ENCODE measurements at places on chromosomes 5 and 9. TPM values are rescaled to one million over a fixed set of nuclear protein-coding genes. Genes with fewer than 3 reads are reported as not detected.

Gene TBCA
- total RNA-seq: 138 TPM

Gene SLC4A9
- 0.25 TPM for total RNA-seq

DNA sequence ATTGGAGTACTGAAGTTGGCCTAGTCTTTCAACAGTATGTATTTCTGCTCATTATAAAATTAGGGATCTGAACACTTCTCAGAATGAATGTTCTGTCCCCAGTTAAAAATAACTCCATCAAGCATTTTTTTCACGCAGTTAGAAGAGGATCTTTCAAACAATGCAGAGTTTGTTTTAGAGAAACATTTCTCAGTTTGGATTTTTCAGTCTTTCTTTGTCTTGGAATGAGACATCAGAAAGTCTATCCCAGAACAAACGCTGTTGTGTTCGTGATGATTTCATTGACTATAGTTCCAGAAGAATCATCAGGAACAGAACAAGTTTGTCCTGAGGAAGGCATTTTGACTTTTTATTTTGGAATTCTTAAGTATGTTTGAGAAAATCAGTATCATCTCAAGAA lies 218.7 kb downstream of the ARRDC3 start:
- no peak for DNase-seq

Gene PCDHGB7
- total RNA-seq: 10.4 TPM

Gene PCDHA9
- not detected for total RNA-seq

Gene EFNA5
- 19.9 TPM for total RNA-seq

DNA sequence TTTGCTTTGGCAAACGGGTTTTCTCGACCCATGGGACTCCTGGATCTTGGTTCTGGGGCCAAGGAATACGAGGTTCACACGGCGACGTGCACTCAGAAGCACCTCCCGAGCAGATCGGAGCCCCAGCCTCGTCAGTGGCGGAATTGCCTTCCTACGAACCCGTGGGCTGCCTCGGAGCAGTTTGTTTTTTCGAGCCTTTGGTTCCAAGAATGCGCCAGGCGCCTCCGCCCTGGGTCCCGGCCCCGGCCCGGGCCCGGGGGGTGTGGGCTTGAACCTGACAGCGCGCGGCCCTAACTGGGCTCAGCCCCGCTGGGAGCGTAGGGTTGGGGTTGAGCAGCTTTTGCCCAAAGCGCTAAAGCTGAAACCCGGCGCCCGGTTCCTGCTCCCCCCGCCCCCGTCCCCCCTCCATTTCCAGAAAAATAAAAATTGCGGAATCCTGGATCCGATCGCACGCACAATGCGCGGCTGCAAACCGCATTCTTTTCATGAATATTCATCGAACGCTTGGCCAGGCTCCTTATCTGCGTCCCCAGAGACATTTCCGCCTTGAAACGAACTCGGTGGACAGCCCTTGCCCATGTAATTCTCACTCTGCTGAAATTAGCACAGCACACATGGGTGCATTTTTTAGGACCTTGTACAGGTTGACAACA lies 1.0 kb downstream of the BASP1 start:
- DNase-seq: peak; percentile 70

DNA sequence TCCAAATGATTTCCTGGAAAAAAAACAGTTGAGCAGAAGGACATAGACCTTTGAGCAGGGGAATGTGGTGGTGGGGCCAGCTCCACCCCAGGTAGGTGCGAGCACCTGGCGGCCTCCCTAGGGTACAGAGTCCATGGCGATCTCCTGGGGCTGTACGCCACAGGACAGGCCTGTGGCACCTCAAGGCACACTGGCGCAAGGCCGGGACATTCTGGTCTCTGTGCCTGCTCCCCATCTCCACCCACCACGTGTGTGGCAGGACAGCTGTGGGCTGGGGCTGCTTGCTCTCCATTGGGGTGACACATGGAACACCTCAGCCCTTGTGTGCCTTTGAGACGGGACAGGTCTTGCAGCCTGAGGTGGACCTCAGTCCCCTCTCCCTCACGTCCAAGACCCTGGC lies 25.2 kb downstream of the WNK2 start:
- peak; percentile 54 for DNase-seq

Gene BARHL1
- total RNA-seq: not detected
